NCI-H1436 (cell line): ENCODE measurements at places on chromosomes 1 and 21.
A peak's percentile ranks its signal among the peaks of the same experiment; 100 is the strongest.

DNA sequence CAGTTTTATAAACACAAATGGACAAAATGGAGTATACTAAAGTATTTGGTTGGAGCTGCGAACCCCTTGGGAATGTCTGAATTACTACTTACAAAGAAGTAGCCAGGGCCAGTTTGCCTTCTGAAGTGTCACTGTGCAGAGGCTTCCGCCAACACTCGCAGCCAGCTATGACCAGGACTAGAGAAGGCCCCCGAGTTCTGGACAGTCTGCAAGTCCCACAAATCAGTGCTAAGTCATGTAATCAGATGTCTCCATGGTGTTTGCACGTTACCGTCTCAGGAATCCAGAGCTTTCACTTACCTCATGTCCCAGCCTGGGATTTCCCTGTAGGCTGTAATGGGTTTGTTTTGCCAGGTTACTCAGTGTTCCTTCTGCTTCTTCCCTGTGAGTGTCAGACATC, 106.6 kb upstream of the SPAG17 start:
- no peak for DNase-seq

DNA sequence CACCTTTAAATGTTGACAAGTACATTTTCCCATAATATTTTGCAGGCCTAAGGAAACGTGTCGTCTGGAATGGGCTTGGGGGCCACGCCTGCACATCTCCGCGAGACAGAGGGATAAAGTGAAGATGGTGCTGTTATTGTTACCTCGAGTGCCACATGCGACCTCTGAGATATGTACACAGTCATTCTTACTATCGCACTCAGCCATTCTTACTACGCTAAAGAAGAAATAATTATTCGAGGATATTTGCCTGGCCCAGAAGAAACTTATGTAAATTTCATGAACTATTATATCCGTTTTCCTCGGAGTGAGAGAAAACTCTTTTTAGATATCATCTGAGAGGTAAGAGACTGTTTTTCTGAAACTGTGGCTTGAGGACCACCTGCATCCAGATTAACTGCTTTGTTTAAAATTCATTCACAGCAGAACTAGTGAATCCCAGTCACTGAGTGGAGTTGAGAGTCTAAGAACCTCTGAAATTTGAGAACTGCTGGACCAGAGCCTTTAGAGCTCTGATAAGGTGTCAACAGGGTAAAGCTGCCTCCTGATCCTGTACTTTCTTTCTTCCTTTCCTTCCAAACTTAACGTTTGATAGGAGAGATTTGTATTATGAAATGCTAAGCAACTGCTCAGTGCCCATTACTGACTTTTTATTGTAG, 811 bp downstream of the EXO1 start:
- no peak for DNase-seq

DNA sequence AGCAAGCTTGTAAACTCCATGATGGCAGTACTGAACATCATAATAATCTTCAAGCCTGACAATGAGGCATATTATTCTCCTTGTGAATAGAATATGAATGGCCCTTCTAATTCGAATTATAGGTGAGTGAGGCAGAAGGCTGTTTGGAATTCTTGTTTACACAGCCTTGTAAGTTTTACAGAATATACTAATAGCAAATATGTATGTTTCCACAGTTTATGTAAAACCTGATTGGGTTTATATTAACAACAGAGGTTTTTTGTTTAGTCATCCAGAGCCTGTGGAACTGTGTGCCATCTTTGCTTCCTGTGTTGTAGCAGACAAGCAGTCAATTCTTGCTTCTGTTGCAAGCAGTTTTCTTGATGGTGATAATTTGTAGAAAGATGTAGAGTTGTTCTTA, 8.0 kb downstream of the OSBPL9 start:
- peak; percentile 27 for DNase-seq

- no peak for DNase-seq
These were observed 1.1 kb downstream of the PIK3CD start for GRCh38 chr1:9652379-9653209.

DNA sequence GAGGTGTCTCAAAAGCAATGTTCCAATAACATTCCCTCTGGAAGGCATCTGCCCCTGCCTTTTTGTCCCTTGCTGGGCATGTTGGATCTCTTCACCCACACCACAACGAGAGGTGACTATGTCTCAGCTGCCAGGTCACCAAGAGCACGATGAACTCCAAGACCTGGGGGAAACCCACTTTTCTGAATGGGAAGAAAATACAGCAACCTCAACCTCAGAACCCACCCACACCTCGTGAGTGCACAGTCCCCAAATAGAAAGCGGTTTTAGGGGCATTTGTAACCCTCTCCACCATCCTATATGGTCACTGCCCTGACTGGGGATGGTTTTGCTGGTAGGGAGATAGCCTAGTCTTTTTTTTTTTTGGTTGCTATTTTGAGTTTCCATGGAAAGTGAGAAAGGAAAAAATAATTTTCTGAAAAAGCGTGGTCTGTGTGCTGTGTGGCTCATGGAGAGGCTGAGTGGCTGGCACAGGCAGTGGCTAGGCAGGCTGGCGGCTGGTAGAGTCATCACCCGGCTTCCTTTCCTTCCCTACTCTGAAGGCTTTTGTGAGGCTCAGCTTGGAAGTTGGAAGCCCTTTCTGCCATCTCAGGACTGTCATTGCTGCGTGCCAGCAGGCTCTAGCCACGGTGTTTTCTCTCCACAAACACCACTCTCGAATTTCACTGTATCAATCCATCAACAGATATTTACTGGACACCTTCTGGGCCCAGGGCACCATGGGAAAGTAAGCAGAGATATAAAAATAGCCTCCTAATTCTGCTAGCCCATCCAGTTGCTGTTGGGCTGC, 15.8 kb downstream of the TSPAN2 start:
- DNase-seq, result no peak

DNA sequence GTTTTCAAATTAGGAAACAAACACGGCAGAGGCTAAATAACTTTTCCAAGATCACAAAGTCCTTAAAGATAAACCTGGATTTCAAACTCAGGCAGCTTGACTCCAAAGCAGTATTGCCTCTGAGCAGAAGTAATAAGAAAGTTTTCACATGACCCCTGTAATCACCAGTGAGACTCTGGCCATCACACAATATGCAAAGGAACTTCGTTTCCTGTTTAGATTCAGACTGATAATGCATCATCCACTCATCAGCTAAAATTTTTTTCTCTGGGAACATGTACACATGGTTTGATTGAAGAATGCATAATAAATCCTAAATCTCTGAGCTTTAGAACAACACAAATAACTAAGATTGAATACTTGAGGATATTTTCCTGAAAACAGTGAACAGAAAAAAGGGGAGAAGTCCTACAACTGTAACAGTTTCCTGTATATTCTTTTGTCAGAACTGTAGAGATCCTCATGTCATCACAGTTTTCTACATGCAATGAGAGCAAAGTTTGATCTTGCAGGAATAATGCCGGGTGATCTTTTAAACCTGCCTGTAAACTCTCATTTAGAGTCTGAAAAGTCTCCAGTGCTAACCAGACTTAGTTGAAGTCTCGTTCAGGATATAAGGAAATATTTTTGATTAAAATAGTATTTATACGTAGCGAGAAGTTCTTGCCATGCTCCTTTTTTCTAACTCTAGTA, 225.3 kb downstream of the SPATA17 start:
- DNase-seq, result no peak

DNA sequence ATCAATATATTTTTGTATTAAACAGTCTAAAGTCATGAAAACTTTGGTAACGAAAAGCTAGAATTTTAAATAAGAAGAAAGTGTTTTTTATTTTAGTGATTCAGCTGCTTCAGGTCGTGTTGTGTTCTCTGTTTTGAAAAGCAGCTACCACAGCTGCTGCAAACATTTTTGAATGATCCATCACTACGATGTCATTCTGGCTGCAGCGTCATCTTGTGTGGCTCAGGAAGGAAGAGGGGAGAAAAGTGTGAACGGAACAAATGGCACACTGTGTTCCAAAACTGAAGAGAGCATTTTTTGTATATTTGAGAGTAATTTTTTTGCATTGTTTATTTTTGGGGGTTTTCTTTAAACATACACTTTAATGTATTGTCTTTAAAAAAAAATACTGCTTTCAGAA, 323.0 kb upstream of the ADGRL2 start:
- no peak for DNase-seq

- no peak for DNase-seq
These were observed 14.3 kb upstream of the BLACAT1 start for GRCh38 chr1:205470131-205470530.

GRCh38 chr1:67429528-67430357, 459 bp downstream of the SERBP1 start:
- no peak for DNase-seq

GRCh38 chr1:42228938-42229337, 64.4 kb upstream of the GUCA2A start:
- no peak for DNase-seq

- DNase-seq, result no peak
These were observed 6.5 kb downstream of the WNT3A start for GRCh38 chr1:228013131-228013934.

GRCh38 chr1:37850352-37850955, 8.9 kb downstream of the MTF1 start:
- no peak for DNase-seq
